ENCODE measurements at places on chromosomes 7 and 10.
A peak's percentile ranks its signal among the peaks of the same experiment; 100 is the strongest.

GRCh38 chr7:108293149-108293612 lies 163.0 kb upstream of the LAMB4 start:
- no peak for DNase-seq

GRCh38 chr10:132408823-132409666 lies 12.0 kb downstream of the PWWP2B start:
- no peak for DNase-seq

GRCh38 chr10:3281941-3282673 lies 109.5 kb upstream of the PITRM1 start:
- no peak for DNase-seq

GRCh38 chr10:124041675-124042445 lies 51.5 kb downstream of the CHST15 start:
- no peak for DNase-seq

- DNase-seq, result no peak
These were observed 52.9 kb downstream of the CALD1 start for GRCh38 chr7:134832367-134832766.

DNA sequence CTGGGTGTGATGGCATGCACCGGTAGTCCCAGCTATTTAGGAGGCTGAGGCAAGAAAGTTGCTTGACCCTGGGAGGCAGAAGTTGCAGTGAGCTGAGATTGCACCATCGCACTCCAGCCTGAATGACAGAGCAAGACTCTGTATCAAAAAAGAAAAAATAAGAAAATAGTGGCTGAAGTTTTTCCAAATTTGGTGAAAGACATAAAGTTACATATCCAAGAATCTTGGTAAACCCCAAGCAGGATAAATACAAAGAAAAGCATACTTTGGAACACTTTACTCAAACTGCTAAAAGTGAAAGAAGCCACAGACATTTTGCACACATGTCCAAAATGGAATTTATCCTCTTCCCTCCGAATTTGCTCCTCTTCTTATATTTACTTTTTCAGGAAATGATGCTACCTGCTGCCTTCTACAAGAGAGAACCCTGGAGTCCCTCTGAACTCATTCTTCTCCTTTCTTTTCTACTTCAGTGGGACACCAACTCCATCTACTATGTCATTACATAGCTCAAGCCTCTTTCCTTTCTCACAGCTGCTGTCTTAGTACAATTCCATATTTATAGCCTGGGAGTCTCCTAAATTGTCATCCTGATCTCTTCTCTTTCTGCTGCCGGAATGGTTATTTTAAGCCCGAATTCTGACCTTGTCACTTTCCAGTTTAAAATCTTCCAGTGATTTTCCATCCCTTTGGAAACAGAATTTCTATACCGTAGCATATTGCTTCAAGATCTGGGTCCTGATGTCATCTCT lies 17.3 kb upstream of the SMNDC1 start:
- no peak for DNase-seq

DNA sequence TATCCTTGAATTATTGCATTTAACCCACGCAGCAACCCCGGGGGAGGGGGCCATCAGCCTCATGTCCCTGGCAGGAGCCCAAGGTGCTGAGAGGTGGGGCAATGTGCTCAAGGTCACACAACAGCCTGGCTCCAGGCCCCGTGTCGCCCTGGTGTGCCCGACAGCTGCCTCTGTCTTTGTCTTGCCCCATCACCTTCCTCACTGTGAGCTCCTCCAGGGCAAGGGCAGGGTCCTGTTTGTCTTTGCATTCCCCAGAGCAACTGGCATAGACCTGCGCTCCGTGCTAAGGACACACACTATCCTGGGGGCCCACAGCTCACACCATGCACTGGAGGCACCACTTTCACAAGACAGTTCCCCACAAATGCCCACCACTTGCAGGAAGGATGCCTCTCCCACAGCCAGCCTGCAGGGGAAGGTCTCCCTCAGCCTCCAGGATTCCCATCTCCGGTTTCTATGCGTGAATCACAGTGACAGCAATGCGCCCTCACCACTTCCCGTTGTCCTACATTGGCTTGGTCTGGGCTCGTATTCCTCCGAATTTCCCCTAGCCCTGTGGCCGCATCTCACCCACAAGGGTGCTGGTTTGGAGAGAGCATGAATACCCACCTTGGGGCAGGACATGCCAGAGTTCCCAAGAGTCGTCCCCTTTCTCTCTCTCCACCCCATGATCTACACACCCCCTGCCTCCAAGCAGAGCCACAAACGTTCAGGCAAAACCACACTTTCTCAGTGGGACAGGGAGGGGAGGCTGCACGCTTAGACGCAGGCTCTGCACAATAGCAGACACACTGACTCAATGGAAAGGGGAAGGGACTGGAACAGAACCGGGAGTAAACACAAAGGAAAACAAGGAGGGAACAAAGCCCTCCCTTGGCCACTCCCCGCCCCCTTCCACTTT lies 10.3 kb downstream of the ITPRIP start:
- no peak for DNase-seq

DNA sequence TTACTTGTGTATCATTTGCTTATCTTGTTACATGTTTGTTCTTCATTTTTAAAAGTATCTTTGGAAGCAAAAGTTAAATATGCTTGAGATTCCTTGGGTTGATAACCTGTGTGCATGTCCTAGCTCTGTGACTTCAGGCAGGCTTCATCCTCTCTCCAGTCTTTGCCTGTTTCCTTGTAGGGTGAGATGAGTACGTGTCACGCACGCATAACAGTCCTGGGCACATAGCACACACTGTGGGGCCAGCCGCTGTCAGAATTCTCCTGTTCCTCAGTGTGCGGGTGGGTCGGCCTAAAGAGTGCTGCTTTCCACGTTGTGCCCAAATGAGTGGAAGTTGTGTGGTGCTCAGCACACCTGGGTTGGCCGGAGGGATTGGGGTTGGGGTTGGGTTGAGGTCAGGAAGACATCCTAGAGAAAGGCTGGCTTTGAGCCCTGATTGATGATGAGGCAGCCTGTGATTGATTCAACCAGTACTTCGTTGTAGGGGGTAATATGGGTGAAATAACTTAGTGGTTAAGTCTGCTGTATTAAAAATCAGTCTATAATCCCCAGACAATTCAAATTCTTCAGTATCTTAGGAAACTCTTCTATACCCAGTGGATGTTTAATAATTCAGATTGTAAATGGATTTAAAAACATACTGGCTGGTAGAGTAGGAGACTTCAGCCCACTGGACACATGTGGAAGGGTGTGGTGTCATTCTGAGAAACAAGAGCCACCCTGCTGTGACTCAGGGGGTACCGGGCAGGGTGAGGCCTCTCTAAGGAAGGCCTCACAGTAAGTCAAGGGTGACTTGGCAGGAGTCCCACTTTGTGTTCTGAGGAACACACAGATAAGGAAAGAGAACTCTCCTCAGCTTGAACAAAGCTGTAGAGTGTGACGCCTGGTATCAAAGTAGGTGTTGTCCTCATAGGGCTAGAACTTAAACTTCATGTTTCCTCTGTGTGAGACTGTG lies 54.8 kb downstream of the DAGLB start:
- DNase-seq, result no peak

DNA sequence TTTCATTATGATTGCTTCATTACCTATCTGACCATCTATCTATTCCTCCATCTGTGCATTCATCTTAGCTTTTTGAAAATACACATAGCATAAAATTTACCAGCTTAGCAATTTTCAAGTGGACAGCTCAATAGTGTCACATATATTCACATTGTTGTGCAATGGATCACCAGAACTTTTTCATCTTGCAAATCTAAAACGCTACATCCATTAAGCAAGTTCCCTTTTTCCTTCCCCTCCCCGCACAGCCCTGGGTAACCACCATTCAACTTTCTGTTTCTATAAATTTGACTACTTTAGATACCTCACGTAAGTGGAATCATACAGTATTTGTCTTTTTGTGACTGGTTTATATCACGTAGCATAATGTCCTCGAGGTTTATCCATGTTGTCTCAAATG lies 78.0 kb upstream of the ADRB1 start:
- DNase-seq, result no peak

GRCh38 chr7:41122256-41122987 lies 580.5 kb downstream of the INHBA start:
- no peak for DNase-seq

GRCh38 chr7:95905167-95905566 lies 132.8 kb downstream of the DYNC1I1 start:
- no peak for DNase-seq

DNA sequence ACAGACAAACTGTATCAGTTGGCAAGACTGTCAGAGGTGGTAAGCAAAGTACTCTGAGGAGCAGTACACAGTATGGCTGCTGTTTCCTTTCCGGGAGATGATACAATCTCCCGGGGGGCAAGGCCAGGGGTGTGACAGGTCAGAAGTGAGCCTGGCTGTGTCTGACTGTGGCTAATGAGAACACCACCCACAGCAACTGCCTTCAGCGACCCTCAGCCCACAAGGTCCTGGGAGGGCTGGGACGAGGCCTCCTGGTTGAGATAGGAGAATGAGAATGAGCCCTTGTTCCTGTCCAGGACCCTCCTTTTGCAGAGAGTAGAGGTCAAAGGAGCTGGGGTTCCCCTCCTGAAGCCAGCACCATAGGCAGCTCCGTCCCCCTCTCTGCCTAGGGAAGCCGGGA lies 421.7 kb downstream of the TCERG1L start:
- DNase-seq, result no peak

DNA sequence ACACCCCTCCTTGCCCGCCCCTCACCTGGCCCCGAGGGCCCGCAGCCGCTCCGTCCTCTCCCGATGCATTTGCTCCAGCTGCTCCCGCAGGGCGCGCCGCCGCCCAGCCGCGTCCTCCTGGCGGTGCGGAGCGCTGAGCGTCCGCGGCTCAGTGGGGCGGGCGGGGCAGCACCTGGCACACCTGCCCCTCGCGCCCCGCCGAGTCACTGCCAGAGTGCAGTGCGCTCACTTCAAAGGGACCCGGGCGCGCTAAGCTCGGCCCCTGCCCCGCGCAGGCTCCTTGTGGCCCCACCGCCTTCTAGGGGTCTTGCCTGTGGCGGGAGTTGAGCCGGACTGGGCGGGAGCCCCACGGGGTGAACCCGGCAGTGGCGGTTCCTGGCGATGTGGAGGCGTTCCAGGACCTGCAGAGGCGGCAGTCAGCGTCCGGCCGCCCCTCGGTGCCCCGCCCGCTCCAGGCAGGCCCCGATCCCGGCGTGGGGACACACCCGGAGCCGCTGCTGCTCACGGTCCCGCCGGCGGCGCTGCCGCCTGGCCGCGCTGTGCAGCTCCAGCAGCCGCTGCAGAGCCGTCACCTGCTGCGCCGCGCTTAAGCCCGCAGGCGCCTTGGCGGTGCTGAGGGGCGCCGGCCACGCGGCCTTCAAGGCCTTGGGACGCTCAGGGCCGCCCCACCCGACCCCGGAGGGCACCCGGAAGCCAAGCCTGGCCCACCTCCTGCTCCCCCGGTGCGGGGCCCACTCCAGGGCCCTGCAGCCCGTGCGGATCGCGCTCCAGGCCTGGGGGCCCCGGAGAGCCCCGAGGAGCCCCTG lies 6.7 kb downstream of the ATP6V1F start:
- DNase-seq, result peak; percentile 93

- no peak for DNase-seq
These were observed 95.1 kb downstream of the PPP1R3C start for GRCh38 chr10:91537614-91538383.

DNA sequence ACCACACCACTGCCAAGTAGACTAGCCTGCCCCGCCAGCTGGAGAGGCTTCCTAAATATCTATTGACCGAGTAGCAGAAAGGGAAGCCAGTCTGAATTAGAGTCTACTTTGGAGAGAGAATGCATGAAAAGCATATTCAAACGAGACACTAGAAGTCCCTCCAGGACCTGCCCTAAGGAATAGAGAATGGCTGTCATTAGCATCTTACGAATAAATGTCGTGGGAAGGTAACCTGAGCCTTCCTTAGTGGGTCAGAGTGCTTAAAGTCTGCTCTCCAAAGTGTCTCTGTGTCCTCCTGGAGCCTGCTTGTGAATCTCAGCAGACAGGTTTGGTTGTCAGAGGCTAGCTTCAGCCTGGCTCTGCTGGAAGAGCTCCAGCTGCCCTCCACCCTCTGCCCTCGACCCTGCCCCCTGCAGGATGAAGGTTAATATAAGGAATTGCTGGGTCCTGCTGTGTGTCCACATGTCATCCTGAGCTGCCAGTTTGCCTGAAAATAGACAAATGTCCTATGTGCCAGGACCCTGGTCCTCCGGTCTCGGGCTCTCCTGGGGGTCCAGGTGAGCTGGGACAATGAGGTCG lies 33.4 kb downstream of the FAM241B start:
- DNase-seq, result peak; percentile 19

- no peak for DNase-seq
These were observed 21.3 kb downstream of the STMP1 start for GRCh38 chr7:135683609-135684008.

DNA sequence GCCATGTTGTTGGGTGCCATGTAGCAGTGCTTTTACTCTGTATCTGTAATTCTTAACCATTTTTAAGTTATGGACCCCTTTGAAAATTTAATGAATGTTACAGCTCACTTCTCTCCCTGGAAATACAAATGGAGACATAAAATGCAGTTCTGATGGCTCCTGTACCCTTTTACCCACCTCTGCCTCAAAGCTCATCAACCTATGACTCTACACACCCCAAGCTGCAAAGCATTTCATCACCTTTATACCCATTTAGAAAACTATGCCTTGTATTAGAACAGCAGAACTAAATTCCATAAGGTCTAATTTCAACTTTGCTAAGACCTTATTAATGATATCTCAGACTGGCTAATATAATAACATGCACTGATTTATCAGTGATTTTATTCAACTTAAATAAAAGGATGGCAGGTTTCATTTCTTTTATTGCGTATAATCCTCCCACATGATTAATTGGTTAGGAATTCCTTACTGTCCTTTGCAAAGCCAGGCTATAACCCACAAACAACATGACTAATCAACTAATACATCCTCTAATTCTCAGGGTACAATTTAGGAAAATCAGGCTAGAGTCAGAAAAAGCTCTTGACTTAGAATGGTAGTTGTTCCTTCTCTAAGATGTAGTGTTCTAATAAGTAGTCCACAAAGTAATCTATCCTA lies 68.1 kb downstream of the CPEB3 start:
- no peak for DNase-seq

GRCh38 chr10:101287997-101288635 lies 58.9 kb upstream of the LBX1 start:
- no peak for DNase-seq

- no peak for DNase-seq
These were observed 90.5 kb upstream of the SEM1 start for GRCh38 chr7:96800122-96800521.

- no peak for DNase-seq
These were observed 11.0 kb downstream of the FLNC start for GRCh38 chr7:128841171-128841690.

DNA sequence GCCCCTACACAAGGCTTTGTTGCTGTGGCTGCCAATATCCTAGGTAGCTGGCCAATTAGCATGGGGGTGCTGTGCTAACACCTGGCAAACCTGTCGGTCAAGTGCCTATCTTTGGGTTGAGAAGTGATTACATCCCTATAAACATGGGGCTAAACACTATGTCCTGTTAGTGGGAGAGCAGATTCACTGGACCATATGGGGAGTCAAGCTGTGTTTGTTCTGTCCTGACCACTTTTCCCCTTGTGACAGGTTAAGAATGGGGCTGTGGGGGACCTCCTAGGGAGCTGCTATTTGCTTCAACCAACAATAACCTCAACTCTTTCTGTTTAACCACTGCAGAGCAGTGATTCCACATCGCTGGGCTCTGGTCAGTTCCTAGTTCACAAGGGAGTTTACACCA lies 151.5 kb upstream of the AOAH start:
- no peak for DNase-seq
